NCI-H1092 treated with DMSO at 0.1 percent for 48 hours (cell line): ENCODE measurements at places on chromosomes 12 and 14.

DNA sequence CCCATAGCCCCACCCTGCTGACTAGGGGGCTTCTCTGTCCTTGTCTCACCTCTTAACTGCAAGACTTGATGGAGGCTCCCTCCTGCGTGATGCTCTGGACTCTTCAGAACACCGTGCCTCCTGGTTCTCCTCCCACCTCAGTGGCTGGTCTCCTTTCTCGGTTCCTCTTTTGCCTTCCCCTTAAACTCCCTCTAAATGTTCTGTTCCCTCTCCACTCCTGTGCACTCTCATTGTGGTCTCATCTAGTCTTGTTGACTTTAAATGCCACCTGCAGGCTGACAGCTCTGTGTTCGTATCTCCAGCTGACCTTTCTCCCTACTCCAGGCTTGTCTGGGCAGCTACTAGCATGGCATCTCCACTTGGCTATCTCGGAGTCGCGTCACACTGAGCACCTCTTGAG is 28.3 kb downstream of the DYNC1H1 start:
- DNase-seq, result no peak

- DNase-seq, result no peak
Measured at GRCh38 chr14:22565391-22565945, 23.6 kb downstream of the DAD1 start.

DNA sequence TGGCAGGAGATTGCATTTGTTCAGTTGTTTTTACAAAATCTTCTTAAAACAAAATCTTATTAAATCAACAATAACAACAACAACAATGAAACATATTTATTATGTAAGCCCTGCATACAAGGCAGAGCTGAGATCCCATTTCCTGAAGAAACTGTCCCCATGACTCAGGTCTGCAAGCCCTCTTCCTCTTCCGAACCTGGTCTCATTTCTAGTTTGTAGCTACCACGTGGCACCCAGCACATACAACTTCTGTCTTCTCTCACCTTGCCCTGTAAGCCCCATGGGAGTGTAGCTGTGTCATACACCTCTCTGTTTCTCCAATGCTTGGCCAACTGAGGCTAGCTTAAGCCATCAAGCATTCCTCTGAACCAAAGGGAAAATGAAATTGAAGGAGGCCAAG is 106.4 kb downstream of the SLC8A3 start:
- DNase-seq, result no peak

DNA sequence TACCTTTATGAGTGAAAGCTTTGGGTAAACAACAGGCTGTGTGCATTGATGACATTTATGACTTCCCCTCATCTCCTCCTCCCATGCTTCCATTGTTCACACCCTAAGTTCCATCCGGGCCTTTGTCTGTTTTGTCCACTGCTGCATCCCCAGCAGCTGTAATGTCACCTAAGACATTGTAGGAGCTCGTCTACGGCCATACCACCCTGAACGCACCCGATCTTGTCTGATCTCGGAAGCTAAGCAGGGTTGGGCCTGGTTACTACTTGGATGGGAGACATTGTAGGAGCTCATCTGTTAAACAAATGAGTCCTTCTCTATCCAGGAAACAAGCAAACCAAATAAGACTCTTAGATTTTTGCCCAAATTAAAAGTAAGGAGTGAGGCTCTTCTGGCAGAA is 40.4 kb upstream of the SYCP3 start:
- DNase-seq, result no peak

DNA sequence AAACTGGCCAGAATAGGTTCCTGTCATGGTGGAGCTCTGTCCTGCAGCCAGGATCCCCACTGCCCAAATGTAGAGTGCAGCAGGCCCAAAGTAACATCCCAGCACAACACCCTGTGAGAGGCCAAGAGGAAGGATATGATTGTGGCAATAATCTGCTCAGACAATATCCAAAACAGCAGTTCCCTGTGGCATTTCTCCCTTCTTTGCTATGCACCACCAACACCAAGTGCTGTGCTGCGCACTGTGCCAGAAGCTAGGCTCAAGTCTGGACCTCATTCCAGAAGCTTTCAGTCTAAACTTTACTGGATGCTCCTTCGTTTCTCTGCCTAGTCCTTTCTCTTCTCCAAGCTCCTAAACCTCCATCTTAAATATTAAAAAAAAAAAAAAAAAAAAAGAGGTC is 33.4 kb downstream of the SLC11A2 start:
- no peak for DNase-seq
